ENCODE measurements at places on chromosomes 11 and 22. TPM values are rescaled to one million over a fixed set of nuclear protein-coding genes. Genes with fewer than 3 reads are reported as not detected.

Gene TUB
- 5.0 TPM for polyA plus RNA-seq

GRCh38 chr11:34284811-34285481, 72.9 kb downstream of the ABTB2 start:
- H3K36me3 ChIP-seq, result no peaks in the 10 kb centered on the region
- H3K27me3 ChIP-seq, result no peaks in the 10 kb centered on the region
- H3K4me3 ChIP-seq, result no peak overlapping the region
- H3K27ac ChIP-seq, result no peak overlapping the region
- H3K4me1 ChIP-seq, result no peaks in the 10 kb centered on the region

DNA sequence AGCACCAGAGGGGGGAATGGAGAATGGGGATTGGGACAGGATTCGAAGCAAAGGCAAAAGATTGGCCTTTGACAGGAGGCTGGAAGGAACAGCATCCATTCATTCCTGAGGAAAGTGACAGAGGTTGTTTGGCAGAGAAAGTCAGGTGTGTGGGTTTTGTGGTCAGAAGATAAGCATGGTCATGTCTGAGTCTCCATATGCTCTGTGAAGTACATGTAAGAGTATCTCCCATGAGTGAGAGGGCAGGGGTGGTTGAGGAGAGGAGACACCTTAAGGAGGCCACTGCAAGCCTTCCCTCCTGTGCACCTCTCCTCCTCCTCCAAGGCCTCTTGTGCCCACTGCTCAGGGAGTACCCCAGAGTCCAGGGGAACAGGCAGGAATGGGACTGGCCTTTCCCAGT, 1.9 kb upstream of the NLRP10 start:
- peaks cover 44% of the 10 kb centered on the region for H3K4me1 ChIP-seq
- H3K4me3 ChIP-seq, result no peak overlapping the region
- no peaks in the 10 kb centered on the region for H3K27me3 ChIP-seq
- no peaks in the 10 kb centered on the region for H3K36me3 ChIP-seq
- H3K27ac ChIP-seq, result no peak overlapping the region
- no peak for DNase-seq

Gene C11orf52
- polyA plus RNA-seq, result 4.7 TPM

DNA sequence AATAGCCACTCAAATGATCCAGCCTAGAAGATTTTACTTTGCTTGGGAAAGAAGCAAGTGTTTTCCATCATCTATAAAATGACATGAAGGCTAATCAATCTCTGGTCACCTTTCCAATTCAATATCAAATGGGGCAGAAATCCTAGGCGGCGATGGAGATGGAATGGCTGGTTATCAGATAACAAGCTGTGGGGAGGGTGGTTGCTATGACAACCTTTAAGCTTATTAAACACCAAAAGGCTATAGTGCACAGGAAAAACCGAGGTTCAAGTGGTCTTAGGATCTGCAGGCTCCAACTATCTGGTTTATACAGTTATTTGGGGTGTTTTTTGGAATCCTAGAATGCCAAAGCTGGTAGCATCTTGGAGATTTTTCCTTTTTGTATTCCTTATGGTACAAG, 13.9 kb upstream of the BSX start:
- H3K27ac ChIP-seq, result no peak overlapping the region
- H3K27me3 ChIP-seq, result 0 out of 2 replicates have a peak, but pooled peaks cover 4% of the 10 kb centered on the region
- peaks cover 9% of the 10 kb centered on the region for H3K4me1 ChIP-seq
- H3K4me3 ChIP-seq, result no peak overlapping the region

DNA sequence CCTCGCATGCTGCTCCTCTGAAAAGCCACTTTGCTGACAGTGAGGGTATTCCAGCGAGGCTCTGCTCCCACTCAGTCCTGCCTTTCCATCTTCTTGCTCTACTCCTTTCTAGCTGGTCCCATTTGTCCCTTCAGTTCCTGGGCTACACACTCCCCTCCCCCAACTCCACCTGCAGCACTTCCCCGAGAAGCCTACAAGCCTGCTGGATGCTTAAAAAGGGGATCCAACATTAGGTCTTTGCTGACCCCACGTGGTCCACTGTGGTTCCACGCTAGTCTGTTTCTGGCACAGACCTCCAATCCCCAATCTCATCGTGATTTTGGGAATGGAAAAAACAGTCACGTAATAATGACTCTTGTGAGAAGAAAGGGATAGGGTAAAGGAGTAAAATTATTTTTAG, 121.6 kb upstream of the SNX19 start:
- H3K27me3 ChIP-seq, result no peaks in the 10 kb centered on the region
- H3K36me3 ChIP-seq, result no peaks in the 10 kb centered on the region
- no peak overlapping the region for H3K27ac ChIP-seq
- H3K4me3 ChIP-seq, result no peak overlapping the region
- H3K4me1 ChIP-seq, result peaks cover 17% of the 10 kb centered on the region

DNA sequence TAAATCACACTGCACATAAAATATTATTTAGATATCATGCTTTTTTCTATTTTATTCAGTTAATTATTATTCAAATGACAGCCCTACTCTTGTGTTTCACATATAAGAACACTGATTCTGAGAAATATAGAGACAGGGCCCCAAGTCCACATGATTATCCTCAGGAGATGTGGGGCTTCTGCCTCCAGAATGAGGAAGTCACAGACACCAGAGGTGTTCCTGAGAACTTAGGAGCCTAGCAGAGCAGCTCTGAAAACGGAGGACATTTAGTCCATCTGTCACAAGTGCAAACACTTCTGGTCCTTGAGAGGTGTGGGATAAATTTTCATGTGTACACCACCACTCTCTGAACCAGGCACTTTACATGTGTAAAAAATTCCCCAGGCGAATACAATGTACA, 26.2 kb downstream of the TRIM66 start:
- H3K36me3 ChIP-seq, result no peaks in the 10 kb centered on the region
- no peak overlapping the region for H3K4me3 ChIP-seq
- peaks cover 4% of the 10 kb centered on the region for H3K4me1 ChIP-seq

- H3K4me3 ChIP-seq, result peak overlapping the region; percentile 64
- H3K27ac ChIP-seq, result no peak overlapping the region
- no peaks in the 10 kb centered on the region for H3K36me3 ChIP-seq
- peaks cover 8% of the 10 kb centered on the region for H3K4me1 ChIP-seq
- peaks cover 42% of the 10 kb centered on the region for H3K27me3 ChIP-seq
Measured at GRCh38 chr22:19522190-19522880, 1.9 kb downstream of the CLDN5 start.

Measured in GM23338 (cell line).